Umbilical cord (tissue), 2 donors: ENCODE measurements at places on chromosomes 5 and 9.
A peak's percentile ranks its signal among the peaks of the same experiment; 100 is the strongest.

DNA sequence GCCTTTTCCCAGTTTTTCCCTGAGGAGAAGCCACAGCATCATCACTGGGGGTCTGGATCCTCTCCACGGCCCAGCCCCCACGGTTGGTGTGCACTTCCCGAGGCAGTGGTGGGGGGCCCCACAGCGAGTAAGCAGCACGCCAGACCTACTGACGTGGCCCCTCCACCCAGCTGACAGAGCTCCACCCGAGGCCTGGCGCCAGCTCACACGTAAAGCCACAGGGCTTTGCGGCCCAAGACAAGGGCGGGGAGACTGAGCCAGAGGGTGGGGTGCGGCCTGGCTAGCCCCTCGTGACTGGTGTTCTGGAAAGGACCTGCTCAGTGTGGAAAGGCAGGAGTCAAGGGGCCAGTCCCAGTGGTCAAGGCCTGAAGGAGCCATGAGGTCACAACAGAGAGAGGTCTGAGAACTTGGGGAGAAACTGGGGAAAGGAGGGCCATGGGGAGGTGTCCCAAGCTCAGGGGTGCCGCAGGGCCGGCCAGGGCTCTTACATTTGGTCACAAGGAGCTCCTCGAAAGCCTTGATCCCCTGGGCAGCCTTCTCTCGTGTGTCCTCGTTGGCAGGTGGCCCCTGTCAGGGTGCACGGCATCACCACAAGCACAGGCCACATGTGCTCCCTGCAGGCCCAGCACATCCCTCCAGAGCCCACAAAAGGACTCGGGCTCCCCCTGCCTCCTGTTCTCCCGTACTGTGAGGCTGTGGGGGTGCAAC lies 5.5 kb downstream of the SNAPC4 start:
- DNase-seq = peak; percentile 47

DNA sequence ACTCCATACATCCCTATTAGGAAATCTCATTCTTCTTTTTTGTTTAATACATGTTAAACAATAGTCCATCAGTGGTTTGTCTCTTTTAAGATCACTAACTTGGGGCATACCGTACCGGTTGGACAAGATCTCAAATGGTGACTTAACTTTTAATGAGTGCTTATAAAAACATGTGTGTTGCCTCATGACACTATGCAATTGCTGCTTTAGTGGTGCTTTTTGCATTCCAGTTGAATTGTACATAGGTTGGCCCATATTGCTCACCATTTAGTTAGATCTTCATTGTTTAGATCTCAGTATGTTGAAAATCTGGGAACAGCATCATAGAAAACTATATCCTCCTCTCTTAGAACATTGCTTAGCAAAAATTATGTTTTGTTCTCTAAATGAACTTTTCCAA lies 17.8 kb downstream of the C9orf85 start:
- DNase-seq = no peak

GRCh38 chr5:17187011-17187785 lies 30.2 kb upstream of the BASP1 start:
- peak; percentile 48 for DNase-seq

DNA sequence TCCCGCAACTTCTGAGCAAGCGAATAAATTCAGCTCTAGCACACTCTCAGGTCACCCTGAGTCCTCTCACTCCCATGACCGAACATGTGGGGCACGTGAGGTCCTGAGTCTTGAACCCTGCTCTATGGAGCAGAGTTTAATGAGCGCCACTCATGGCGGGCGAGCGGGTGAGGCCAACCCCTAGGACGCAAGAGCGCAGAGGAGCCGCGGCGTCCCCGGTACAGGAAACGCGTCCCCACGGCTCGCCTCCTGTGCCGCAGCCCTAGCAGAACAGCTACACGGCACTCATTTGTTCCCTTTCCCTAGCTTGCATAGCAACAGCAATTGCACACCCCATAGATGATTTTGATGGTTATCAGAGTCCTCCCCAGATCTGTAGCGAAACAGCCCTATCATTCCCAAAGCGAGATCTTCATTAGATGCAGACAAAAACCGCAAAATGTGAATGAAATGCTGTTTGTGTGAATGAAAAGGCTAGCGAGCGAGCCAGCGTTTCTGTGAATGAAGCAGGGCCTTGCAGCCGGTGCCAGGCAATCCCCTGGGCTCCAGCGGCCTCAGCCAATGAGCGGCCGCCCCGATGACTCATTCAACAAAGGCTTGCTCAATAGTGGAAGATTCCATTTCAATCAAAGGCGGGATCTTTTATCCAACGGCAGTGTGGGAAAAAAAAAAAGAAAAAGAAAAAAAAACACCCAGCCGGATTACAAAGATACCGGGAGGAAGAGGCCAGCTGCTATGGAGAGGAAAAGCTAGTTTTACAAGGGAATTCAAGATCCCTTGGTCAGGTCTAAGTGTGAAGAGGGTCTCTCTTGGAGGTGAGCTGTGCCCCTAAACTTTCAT lies 1.5 kb upstream of the SHC3 start:
- peak; percentile 97 for DNase-seq

DNA sequence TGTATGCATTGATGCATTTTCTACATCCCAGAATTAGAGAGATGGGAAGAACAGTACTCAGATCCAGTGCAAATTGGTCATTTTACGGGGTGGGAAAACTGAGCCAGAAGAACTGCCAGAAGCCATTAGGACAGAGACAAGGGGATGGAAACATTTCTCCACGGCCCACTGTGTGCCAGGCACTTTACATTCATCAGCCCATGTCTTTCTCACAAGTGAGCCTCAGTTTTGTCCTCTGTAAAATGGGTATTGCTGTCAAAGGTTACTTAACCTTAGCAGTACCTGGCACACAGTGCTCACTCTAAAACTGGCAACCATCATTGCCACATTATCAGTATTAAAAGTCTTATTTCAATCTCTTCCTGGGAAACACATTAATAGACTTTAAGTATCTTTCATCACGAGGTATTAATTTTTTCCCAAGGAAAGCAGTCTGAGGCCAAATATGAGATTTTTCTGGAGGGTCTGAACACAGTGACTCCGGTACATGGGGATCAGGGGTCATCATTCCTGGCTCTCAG lies 5.2 kb downstream of the DUSP1 start:
- DNase-seq = no peak

DNA sequence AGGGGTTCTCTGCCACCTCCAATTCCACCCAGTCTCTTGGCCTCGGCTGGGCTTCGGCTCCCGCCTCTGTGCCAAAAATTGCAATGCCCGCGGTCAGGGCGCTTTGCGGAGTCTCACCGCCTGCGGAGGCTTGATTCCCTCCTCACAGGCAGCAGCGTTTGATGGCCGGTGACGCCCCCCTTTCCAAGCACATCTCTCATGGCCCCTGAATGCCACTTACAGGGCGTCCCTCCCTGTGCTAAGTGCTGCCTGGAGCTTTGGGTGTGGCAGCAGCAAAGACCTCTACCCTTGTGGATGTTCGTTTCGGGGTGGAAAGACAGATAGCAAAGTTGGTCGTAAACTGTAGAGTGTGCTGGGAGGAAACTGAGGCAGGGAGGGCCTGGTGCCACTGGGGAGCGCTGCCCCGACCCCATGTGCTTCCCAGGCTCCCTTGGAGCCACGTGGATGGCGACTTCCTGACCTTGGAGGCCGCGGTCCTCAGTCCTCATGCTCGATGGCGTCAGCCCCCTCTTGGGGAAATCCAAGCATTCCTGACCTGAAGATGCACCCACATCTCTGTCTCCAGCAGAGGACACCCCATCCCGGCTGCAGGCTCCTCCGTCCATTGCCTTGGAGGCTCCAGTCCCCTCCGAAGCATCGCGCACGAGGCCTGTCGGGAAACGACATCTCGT lies 249.2 kb upstream of the IRX4 start:
- DNase-seq = no peak

DNA sequence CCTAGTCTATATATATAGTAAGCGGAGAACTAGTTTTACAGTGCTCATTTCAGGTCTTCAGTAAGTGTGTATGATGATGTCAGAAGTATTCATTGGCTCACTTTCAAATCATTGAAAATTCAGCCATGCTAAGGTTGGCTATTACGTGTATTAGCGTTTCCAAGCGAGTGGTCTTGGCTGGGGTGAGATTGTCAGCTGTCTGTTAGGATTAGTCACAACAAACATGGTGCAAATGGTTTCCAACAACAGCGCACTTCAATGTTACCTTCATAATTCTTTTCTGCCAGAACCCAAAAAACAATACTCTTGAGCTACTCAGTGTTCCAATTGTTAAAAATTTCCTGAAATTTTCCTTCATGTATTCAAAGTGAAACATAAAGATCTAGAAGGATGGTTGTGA lies 283.0 kb downstream of the AOPEP start:
- no peak for DNase-seq

DNA sequence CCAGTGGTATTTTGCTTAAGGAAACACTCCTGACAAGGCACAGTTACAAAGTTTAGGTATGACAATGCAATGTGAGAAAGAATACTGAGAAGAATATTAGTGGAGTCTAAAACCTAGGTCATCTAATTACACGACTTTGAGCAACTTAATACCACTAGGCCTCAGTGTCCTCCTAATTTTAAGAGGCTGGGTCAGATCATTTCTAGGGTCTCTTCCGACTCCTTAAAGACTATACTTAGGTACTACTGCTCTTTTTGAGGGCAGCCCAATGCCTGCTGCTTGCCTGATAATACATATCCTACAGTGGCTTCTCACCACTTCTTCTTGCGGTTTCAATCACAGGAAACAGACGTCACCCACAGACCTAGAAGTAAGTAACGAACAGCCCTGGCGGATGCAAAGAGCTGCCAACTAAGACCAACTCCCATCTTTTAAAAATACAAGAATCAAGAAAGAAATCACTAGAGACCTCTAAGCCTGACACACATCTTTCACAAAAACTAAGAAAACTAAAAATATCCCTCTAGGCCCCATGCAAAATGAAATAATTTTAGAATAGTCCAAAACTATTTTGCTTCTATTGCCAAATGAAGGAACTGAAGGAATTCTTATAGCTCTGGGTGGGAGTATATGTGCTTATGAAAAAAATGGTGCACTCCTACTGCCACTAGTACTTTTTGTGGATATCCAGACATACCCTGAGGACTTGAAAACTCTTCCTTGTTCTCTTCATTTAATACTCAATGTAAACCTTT lies 13.1 kb downstream of the DIAPH1 start:
- DNase-seq = peak; percentile 56

DNA sequence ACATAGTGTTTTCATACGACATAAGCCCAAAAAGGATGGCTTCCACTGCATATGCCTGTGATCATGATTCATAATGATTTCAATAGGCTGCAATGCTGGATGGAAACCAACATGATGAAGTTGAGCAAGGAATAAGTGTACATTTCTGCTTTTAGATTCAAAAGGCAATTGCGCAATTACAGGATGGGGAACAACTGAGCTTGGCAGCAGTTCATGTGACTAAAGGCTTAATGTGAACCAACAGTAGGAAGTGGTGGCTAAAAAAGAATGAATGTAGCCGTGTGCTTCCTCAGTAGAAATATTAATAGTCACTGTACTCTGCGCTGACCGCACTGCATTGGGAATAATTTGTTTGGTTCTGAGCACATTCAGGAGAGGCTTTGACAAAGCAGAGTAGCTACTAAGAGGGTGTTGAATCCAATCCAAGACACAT lies 51.2 kb downstream of the SLC1A3 start:
- peak; percentile 98 for DNase-seq
